ENCODE measurements at places on chromosomes 12 and 14.

DNA sequence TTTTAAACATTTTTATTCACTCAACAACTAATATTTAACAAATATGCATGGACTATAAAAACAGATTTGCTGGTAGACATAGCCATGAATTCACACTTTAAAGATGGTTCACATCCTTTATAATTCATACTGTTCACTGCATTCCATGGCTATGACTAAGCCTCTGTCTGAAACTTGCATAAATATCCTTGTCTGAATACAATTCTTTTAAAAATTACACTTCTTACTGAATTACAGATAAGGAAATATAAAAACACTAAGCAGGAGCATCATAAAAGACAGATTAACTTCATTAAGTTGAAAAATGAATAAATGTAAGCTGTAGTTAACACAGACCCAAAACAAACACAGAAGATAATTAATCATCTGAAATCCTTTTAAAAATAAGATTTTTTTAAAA, 53.8 kb downstream of the GXYLT1 start:
- DNase-seq = no peak

DNA sequence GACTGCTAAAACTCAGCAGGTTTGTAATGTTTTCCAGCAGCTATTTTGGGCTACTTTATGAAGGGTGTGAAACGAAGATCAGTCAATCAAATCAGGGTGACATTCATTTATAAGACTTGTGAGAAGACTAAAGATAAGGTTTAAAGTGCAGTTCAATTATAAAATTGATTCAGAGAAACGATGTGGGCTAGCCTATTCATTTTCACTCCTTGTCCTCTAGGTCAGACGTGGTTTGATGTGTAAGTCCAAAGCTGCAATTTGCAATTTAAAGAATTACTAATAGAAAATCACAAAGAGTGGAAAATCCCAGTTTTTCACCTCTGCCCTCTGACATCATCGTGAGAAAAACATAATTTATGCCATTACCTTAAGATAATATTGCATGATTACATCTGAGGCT, 243.5 kb upstream of the NOVA1 start:
- no peak for DNase-seq

DNA sequence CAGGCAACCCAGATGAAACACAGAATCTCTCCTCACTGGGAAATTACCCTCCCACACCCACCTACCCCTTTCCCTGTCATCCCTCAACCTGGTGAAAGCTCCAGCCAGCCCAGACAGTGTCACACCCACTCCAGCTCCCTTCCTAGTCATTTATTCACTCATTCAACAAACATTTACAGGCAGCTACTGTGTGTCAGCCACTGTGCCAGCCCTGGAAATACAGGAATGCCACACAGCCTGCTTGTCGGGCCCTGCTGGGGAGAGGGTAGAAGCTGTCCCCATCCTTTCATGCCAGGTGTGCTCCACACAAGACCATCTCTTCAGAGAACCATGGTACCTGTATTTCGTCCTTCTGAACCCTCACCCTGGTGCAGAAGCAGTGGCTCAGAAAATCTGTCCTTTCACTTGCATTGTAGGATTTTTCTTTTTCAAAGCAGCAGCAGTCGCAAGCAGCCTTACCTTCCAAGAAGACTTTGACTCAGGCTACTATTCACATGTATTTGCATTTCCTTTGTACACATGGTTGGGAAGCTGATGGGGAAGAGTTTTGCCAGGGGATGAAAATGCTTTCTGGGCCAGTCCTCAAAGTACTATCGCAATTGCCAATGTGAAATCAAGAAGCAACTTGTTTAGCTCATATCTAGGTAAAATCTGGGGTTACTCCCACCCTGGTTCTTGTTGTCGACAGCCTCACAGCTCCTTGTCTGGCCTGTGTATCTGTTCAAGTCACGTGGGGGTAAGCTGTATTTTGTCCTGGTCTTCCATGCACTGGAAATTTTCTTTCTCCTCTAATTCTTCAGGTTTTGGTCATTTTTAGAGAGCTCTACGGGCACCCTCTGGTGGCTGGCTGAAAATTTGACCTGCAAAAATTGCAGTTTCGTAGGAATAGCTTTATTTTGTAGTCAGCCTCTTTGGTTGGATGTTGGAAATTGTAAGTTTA, 147.4 kb upstream of the EGLN3 start:
- DNase-seq = peak; percentile 59

- no peak for DNase-seq
These were observed 315.5 kb upstream of the FLRT2 start for GRCh38 chr14:85214471-85214870.

GRCh38 chr14:104323551-104324175, 185.3 kb downstream of the KIF26A start:
- no peak for DNase-seq

DNA sequence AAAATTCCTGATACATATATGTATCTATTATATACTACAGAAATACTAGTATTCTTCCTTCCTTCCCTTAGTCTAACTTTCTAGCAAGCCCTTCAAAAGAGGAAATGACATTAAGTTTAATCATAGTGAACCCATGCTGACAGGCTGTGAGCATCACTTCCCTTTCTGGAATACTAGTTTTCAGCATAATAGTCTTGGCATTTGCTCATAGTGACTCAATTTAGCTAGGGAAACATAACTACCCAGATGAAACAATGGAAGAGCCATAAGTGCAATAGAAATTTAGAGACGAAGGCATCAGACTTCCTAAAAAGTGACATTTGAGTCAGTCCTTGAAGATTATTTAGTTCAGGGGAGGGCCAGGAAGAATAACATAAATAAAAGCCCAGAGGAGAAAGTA, 184.5 kb upstream of the CRY1 start:
- no peak for DNase-seq

GRCh38 chr12:23611320-23611719, 338.1 kb downstream of the SOX5 start:
- no peak for DNase-seq

DNA sequence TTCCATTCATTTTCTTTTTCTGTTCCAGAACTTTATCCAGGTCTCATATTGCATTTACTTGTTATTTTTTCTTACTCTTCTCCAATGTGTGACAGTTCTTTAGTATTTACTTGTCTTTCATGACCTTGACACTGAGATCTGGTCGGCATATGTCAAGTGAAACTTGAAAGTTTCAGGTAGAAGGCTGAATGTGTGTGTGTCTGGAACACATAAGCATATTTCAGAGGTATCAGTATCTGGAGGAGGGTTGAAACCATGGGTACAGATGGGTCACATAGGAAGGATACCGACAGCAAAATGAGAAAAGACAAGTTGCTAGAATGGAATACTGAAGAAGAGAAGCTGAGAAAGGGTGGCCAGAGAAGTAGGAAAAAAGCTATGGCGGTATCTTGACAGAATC, 22.5 kb upstream of the PTGDR start:
- DNase-seq = no peak

GRCh38 chr14:104895207-104895785, 29.4 kb upstream of the PLD4 start:
- no peak for DNase-seq

DNA sequence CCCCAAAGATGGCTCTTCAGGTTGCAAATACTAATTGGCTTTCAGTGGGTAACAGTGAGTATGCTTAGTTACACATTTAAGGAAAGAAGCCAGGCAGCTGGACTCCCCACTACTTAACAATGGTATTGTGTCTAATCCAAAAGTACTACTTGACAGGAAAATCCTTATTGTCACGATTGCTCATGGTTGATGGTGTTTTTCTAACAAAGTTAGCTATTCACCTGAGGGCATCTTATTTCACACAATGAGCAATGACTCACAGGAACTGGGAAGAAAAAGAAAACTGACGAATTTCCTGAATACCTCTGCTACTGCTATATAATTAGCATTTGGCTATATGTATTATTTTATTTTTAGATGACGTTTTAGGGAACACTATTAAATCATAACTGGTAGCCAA, 33.4 kb upstream of the ALG10 start:
- no peak for DNase-seq

GRCh38 chr12:13362260-13362841, 165.8 kb downstream of the EMP1 start:
- DNase-seq = peak; percentile 74

DNA sequence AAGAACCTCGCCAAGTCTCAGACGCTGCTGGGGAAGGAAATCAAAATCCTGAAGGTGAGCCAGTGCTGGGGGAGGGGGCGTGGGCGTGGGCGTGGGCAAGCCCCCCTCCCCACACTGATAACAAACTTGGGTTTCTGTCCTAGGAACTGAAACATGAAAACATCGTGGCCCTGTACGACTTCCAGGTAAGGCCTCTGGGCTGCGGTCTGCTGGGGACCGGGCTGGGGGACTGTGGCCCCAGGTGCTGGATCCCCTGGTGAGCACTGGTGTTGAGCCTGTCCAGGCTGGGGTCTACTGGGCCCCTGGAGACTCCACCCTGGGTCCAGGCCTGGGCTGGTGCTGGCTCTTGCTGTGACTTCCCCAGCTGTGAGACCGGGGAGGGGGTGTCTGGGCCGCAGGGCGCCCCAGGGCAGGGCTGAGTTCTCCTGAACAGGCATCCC, 1.2 kb downstream of the ULK1 start:
- DNase-seq = no peak

DNA sequence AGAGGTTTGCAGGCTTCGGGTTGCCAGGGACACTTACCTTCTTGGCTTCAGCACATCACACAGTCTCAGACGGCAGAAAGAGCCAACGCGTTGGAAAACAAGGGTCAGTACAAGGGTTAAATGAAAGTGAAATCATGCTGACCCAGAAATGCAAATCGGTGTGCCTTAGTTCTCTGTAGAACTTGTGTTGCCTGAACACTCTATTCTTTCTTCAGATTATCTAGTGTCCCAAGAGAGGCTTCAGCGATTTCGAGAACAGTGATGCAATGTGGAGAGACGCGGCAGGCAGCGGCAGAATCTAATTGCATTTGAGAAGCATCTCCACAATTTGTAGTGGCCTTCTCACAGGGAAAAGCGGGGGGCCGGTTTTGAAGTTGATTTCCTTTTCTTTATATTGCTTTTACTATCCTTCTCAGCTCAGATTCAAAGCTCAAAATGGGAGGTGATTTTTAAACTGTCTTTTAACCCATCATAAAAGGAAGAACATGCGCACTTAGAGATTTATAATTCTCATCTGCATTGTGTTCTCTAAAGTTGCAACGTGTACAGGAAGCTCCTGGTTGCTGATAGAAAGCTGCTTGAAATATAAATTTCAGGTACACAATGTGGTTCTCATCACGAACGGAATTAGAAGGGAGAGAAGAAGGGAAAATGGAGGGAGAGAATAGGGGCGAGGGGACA, 67.8 kb upstream of the EGLN3 start:
- no peak for DNase-seq

GRCh38 chr14:82084813-82085212, 551.2 kb upstream of the SEL1L start:
- DNase-seq = no peak

DNA sequence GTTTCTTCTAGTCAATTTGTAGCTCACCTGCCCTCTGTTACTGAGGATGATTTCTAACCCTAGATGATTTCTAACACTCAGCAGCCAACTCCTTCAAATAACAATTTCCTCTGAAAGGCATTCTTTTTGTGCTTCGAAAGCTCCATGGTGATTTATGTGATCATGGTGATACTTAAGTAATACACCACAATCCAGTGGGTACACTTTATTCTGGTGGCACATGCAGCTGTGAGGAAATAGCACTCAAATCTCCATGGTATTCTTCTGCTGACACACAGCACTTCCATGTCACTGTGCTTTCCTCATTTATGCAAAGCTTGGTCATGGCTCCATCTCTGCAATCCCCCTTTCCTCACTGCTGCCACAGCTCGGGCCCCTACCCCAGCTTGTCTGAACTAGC, 73.7 kb downstream of the PTPN21 start:
- no peak for DNase-seq

- no peak for DNase-seq
These were observed 106.0 kb downstream of the HMGA2 start for GRCh38 chr12:65930114-65930828.

DNA sequence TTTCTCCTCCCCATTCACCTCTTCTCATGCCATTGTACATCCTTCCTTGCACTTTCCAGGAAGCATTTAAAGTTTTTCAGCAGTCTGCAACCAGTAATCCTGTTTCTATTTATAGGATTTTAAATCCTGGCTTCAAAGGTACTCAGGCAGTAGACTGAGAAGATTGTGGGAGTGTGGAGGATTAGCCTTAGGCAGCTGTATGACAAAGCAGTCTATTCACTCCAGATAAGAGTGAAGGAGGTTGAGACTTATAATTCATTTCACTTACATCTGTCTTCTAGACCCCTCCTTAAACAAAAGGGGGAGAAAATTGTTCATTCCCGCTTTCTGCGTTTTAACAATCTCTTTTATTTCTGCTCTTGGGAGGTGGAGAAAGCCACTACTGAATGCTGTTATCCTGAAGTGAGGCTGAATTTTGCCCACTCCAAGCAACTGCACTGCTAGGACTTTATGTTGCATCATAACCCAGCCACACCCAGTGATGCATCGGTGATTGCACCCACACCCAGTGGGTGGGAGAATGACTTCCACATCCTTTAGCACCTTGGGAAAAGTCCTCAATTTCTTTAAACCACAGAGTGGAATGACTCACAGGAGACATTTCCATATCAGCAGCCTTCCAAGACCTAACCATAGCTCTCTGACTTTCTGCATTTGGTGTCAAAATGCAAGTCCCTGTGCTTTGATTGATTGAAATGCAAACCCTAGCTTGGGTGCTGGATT, 382.5 kb upstream of the ATP2B1 start:
- no peak for DNase-seq
